Ovary (tissue), 10 donors: ENCODE measurements at places on chromosomes 13 and 19. TPM values are rescaled to one million over a fixed set of nuclear protein-coding genes. Genes with fewer than 3 reads are reported as not detected.

- DNase-seq, result no peak
Measured at GRCh38 chr19:16375157-16375935, 50.7 kb downstream of the KLF2 start.

Gene ZNF579
- 5.6 TPM for polyA plus RNA-seq

- no peak for DNase-seq
Measured at GRCh38 chr13:23615395-23616081, 45.3 kb downstream of the TNFRSF19 start.

GRCh38 chr13:60654415-60654814 lies 257.4 kb downstream of the TDRD3 start:
- DNase-seq, result no peak

DNA sequence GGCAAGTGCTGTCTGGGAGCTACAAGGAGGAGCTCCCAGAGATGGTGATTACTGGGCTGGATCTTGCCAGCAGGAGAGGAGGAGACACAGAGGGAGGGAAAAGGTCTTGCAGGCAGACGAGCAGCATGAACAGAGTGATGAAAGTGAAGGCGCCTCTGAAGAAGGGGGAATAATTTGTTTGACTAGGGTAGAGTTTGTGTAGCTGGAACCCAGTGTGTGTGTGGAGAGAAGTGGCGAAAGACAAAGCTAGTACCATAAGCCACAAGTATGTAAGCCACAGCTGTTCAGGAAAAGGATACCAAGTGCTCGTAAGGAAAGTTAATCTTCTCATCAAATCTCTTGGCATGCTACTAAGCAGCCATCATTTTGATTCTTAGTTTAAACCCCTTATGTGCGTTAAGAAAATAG lies 5.4 kb downstream of the FLT1 start:
- no peak for DNase-seq

GRCh38 chr13:110644892-110645521 lies 29.7 kb downstream of the NAXD start:
- DNase-seq, result peak; percentile 77

DNA sequence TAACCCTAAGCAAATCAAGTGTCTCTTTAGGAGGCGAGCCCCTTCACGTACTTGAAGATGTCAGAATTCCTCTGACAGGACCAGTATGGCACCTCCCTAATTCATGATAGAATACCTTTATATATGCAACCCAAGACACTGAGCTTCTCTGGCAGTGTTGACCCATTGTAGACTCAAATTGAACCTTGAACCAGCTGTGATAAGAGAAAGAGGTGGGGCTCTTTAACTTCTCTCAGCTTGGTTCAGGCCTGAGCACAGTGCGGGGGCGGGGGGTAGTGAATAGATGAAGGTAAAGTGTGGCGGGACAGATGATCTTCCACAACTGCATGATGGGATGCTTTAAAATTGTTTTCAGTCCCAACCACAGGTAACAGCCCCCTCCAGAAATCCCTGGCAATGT lies 12.1 kb downstream of the MBNL2 start:
- no peak for DNase-seq

Gene ERICH6B
- polyA plus RNA-seq, result not detected

GRCh38 chr13:66922444-66922843 lies 307.7 kb downstream of the PCDH9 start:
- no peak for DNase-seq

GRCh38 chr19:44367024-44367423 lies 10.5 kb upstream of the ZNF112 start:
- DNase-seq, result no peak

Gene FXYD3
- polyA plus RNA-seq, result 0.23 TPM
